ENCODE measurements at places on chromosomes 13 and 19.

GRCh38 chr13:89609318-89609717, 1738.2 kb upstream of the MIR17HG start:
- DNase-seq: no peak

GRCh38 chr13:69633044-69633443, 474.6 kb upstream of the ATXN8OS start:
- no peak for DNase-seq

GRCh38 chr13:19864746-19865309, 1.4 kb upstream of the ZMYM5 start:
- DNase-seq: peak; percentile 64

GRCh38 chr13:32902874-32903273, 113.3 kb upstream of the KL start:
- no peak for DNase-seq

DNA sequence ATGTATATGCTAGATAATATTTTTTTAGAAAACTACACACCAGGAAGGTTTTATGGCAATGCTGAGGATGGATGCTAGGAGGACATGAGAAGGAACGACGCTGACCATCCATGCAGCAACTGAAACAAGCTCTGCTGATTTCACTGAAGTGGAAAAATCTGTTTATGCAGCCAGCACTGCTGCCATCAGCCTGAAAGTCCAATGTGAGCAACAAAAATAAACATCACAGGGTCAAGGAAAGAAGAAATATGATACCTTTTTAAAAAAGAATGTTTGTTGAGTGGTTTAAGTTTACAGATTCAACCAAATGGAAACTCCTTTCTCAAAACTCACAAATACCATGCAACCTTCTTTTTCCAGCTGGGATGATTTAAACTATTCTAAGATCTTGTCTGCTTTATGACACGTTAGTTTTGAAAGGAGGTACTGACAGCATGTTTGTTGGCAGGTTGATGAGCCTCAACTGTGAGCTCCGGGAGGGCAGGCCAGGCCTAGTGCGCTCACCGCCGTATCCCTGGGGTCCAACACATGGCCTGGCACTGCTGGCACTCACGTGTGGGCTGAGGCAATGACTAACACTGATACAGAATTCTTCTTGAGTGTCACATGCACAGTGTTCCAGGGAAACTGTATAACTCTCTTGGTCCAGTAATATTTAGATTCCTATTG, 46.8 kb downstream of the LATS2 start:
- no peak for DNase-seq

GRCh38 chr13:112968910-112969691, at the start of gene MCF2L:
TSS of gene MCF2L (plus strand) at chr13:112969214. CDS start at chr13:112969380, 166 bp downstream.
- peak; percentile 44 for DNase-seq

GRCh38 chr13:37715606-37716015, 117.0 kb upstream of the POSTN start:
- DNase-seq: no peak

DNA sequence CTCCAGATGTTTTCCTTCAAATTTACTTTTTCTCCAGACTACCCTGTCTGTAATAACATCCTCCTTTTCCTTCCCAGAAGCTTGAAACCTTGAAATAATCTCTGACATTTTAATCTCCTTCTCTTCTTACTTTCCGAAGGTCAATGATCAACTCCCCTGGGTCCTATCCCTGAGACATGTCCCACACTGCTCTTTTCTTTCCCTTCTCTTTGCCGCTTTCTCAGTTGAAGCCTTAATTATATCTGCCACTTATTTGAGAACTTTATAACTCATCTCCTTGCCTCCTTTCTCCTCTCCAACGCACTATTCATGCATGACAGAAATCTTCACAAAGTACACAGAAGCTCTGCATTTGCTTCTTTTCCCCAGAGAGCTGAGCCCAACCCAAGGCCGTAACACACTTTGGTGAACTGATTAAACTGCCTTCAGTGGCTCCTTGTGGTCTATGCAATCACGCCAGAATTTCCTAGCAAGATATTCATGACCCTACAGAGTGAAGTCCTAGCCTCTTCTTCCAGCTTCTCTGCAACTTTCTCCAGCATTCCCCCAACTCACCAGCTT, 9.2 kb upstream of the WASF3 start:
- DNase-seq: no peak
